Esophagus muscularis mucosa (tissue), 4 donors: ENCODE measurements at places on chromosomes 5 and 9. TPM values are rescaled to one million over a fixed set of nuclear protein-coding genes. Genes with fewer than 3 reads are reported as not detected.

Gene TTC33
- total RNA-seq, result 22.8 TPM

DNA sequence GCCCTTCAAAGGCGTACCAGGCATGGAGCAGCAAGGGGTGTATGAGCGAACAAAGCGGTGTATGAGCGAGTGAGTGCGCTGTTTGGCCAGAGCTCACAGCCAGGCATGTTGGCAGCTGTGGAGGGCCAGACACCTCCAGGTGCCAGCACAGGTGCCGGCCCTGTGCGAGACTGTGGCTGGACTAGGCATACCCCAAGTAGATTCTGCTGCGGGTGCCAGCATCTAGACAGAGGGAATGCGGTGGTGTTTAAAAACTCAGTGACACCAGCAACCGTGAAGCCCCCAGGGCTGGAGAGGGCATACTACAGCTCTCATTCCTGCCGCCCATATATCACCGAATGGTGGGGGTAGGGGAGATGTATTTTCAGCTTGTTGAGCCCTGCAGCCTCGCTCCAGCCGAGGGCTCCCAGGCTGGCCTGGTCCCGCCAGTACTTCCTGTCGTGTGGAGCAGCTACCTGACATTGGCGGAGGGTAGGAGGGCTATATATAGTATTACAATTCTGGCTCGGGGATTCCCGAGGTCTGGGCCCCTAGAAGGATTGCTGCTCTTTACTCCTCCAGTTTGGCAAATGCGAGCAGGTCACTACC is 1829.6 kb upstream of the NUDT12 start:
- no peaks in the 10 kb centered on the region for H3K4me1 ChIP-seq
- H3K4me3 ChIP-seq, result no peak overlapping the region
- H3K27ac ChIP-seq, result no peak overlapping the region
- no peaks in the 10 kb centered on the region for H3K36me3 ChIP-seq
- no peaks in the 10 kb centered on the region for H3K27me3 ChIP-seq

DNA sequence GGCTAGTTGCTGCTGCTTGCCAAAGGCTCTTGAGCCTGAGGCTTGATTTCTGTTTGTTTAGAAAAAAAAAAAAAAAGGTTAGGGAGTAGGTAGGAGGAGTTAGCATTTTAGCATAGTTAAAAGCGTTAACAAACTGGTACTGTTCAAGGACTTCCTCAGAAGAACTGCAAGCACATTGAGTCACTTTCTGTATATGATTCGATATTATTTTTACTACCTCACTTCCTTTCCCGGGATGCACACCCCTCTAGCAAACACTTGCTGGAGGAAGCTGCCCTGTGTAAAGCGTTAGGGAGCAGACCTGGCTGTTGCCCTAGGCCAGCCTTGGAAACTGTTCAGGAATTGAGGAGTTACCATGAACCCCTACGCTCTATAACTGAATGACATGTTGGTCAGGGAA is 15.7 kb upstream of the CEP120 start:
- H3K27me3 ChIP-seq, result no peaks in the 10 kb centered on the region
- H3K27ac ChIP-seq, result no peak overlapping the region

- no peak overlapping the region for H3K4me3 ChIP-seq
- no peaks in the 10 kb centered on the region for H3K36me3 ChIP-seq
- peaks cover 18% of the 10 kb centered on the region for H3K4me1 ChIP-seq
- no peaks in the 10 kb centered on the region for H3K27me3 ChIP-seq
- H3K27ac ChIP-seq, result no peak overlapping the region
Observed at GRCh38 chr5:73797132-73797510, 171.1 kb downstream of the ARHGEF28 start.

Gene TTC23L
- total RNA-seq, result not detected

- peak overlapping the region; percentile 12 for H3K27ac ChIP-seq
- H3K36me3 ChIP-seq, result peaks cover 3% of the 10 kb centered on the region
- no peak overlapping the region for H3K4me3 ChIP-seq
- DNase-seq, result no peak
- H3K4me1 ChIP-seq, result peaks cover 74% of the 10 kb centered on the region
Observed at GRCh38 chr9:38061326-38061977, 7.6 kb downstream of the SHB start.

DNA sequence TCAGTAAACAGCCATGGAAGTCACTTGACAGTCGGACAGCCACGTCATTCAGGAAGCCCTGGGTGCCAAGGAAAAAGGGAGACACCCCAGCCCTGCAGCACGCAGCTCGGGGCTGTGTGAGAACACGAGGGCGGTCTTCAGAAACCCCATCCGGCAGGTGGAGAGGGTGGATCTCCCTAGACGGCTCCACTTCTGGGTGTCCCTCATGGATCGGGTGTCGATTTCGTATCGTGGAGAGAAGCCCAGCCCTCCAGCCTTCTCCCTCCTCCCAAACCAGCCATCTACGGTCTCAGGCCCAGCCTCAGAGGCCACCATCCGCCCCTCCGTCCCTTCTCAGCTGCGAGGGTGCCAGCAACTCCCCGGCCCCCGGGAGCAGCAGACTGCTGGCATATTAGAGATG is 65.5 kb upstream of the BARHL1 start:
- H3K4me1 ChIP-seq, result no peaks in the 10 kb centered on the region
- no peak overlapping the region for H3K4me3 ChIP-seq
- no peak for DNase-seq
- no peaks in the 10 kb centered on the region for H3K27me3 ChIP-seq
- no peaks in the 10 kb centered on the region for H3K36me3 ChIP-seq
- H3K27ac ChIP-seq, result no peak overlapping the region

Gene TCERG1
- total RNA-seq, result 30.3 TPM

- H3K27me3 ChIP-seq, result peaks cover 39% of the 10 kb centered on the region
- no peak for DNase-seq
- H3K36me3 ChIP-seq, result no peaks in the 10 kb centered on the region
- no peaks in the 10 kb centered on the region for H3K4me1 ChIP-seq
- no peak overlapping the region for H3K4me3 ChIP-seq
- no peak overlapping the region for H3K27ac ChIP-seq
Observed at GRCh38 chr5:2194236-2194555, 311.5 kb upstream of the IRX4 start.

- no peaks in the 10 kb centered on the region for H3K4me1 ChIP-seq
- H3K36me3 ChIP-seq, result no peaks in the 10 kb centered on the region
- DNase-seq, result no peak
- H3K27me3 ChIP-seq, result no peaks in the 10 kb centered on the region
- no peak overlapping the region for H3K4me3 ChIP-seq
- H3K27ac ChIP-seq, result no peak overlapping the region
Observed at GRCh38 chr9:8961186-8961851, 1161.7 kb upstream of the DMAC1 start.

Gene PKD2L2
- not detected for total RNA-seq

Gene PCDHGC4
- total RNA-seq, result 0.91 TPM

Gene C5orf24
- total RNA-seq, result 59.4 TPM

Gene PCA3
- total RNA-seq, result not detected

- DNase-seq, result no peak
- no peak overlapping the region for H3K4me3 ChIP-seq
- no peaks in the 10 kb centered on the region for H3K27me3 ChIP-seq
- H3K36me3 ChIP-seq, result peaks cover 58% of the 10 kb centered on the region
- no peak overlapping the region for H3K27ac ChIP-seq
- H3K4me1 ChIP-seq, result no peaks in the 10 kb centered on the region
Observed at GRCh38 chr9:99150451-99151171, 45.7 kb downstream of the TGFBR1 start.

DNA sequence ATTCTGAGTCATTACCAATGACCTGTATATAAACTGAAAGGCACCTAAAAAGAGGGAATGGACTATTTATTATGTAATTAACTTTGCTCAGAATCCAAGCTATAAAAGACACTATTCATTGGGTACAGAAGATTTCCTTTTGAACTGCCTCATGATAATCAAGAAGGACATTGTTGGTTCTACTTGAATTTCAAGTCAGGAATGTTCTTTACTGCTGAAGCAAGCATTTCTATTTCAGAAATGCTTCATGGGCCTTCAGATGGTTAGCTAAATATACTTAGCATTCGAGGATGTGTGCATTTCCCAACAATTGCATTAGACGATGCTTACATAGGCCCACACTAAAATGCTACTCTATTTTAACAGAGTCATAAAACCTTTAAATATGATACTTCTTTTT is 658.2 kb upstream of the DMAC1 start:
- no peak overlapping the region for H3K27ac ChIP-seq
- H3K4me3 ChIP-seq, result no peak overlapping the region

DNA sequence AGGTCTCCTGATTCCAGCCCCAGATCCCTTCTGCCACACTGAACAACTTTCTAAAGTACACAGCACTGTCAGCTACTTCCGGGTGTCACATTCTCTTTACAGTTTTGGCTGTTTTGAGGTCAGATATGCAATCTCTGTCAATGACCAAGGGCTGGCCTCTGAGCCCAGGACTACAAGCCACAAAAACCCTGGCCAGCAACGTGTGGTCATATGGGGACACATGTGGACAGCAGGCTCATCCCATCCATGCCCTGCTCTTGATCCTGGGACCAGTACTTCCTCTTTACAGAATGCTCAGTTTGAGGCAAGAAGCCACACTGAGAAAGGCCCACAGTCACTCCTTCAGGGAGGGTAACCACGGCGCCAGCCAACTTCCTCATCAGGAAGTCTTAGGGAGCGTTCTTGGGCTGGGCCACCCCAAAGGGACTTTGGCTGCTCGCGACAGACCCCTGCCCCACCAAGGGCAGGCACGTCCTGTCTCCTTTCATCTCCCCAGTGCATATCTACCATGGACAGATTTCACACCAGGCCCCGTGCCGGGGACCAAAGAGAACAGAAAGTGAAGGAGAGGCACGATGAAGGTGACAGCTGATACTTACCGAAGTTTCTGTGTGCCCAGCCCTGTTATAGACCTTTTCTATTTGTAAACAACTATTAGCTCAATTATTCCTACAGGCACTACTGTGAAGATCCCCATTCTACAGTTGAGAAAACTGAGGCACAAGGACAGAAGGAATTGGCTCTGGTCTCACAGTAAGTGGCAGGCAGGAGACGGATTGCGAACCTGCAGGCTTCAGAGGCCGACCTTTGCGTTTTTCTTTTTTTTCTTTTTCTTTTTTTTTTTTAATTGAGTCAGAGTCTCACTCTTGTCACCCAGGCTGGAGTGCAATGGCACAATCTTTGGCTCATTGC is 37.3 kb downstream of the STK10 start:
- peak overlapping the region; percentile 39 for H3K27ac ChIP-seq
- H3K4me1 ChIP-seq, result no peaks in the 10 kb centered on the region
- peaks cover 21% of the 10 kb centered on the region for H3K36me3 ChIP-seq
- no peaks in the 10 kb centered on the region for H3K27me3 ChIP-seq
- DNase-seq, result no peak

DNA sequence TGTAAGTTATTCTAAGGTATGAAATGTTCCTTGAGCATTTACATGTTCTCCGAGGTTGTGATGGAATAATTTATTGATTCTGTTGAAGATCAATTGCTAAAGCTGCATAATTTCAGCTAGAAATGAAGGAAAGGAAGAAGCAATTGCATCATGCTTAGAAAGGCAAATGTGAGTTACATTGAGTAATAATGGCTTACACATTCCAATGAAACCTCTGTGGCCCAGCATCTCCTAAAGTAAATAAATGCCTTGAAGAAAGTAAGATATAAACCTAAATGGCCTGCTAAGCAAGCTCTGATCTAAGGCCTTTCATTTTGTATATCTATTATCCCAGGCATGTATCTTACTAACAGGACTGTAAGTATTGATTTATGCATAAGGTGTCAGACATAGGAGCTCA is 677.3 kb upstream of the RGMB start:
- no peaks in the 10 kb centered on the region for H3K27me3 ChIP-seq
- no peak for DNase-seq
- no peak overlapping the region for H3K27ac ChIP-seq
- no peak overlapping the region for H3K4me3 ChIP-seq
- no peaks in the 10 kb centered on the region for H3K4me1 ChIP-seq
- no peaks in the 10 kb centered on the region for H3K36me3 ChIP-seq

- H3K27me3 ChIP-seq, result no peaks in the 10 kb centered on the region
- no peaks in the 10 kb centered on the region for H3K36me3 ChIP-seq
- peaks cover 1% of the 10 kb centered on the region for H3K4me1 ChIP-seq
- H3K27ac ChIP-seq, result no peak overlapping the region
Observed at GRCh38 chr5:5387192-5387591, 35.3 kb upstream of the ICE1 start.

Gene AMBP
- total RNA-seq, result not detected

Gene CTNND2
- 2.1 TPM for total RNA-seq
